ENCODE measurements at places on chromosomes 2 and 18.
A peak's percentile ranks its signal among the peaks of the same experiment; 100 is the strongest.

GRCh38 chr2:176405477-176405876 lies 136.2 kb downstream of the MTX2 start:
- no peak for DNase-seq

- no peak for DNase-seq
Measured at GRCh38 chr18:10140461-10141282, 226.9 kb downstream of the VAPA start.

DNA sequence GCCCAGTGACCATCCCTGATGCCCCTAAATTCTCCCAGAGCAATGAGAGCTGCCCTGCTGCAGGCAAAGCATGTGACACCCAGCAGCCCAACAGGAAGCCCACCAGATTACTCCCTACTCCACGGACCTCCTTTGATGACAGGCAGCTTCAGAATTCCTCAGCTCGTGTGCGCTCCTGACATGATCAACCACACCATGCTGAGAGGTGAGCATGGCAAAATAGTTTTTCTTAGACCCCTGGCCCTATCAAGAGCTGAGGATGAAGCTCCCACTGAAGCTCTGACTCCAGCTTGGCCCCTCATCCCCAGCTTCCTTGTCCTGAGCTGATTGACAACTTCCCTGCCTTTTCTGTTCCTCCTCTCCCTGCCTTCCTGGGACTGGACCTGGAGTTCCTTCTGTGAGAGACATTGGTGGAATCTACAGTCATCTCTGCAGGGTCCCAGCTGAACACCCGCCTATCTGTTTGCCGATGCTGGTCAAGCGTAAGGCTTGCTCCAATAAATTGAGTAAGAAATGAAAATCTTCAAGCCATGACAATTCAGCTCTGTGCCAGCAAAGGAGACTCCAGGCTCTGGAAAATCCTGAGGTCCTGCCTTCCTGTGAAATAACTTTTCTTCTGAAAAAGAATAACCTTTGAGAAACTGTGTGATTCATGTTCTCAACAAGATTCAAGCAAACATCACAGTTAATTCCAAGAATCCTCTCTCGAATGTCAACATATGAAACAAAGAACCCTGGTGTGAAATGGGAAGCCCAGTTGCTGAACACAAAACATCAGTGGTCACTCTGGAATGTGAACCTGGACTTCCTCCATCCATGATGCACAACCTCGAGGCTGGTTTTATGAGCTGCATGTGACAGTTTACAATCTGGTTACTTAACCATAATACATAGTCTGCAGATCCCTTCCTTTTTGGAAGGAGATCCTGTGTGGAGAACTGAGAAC lies 201.1 kb downstream of the SPP2 start:
- DNase-seq = no peak

DNA sequence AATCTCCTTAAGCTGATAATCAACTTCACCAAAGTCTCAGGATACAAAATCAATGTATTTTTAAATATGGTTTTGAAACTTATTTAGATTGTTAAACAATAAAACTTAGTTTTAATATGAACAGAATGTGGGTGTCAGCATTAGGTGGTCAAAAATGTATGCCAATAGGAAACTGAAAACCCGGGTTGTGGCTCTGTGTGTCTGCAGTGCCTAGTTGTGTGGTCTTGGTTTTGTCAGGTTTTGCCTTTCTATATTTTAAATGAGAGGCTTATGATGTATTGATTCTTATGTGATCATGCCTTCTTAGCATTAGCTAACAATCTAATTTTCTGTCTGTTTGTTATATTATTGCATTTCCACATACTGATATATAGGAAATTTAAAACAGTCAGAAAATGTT lies 227.8 kb downstream of the ZNF407 start:
- DNase-seq = no peak

- no peak for DNase-seq
Measured at GRCh38 chr2:224429441-224429810, 27.5 kb upstream of the FAM124B start.

GRCh38 chr2:78065366-78065765 lies 543.2 kb upstream of the LRRTM4 start:
- DNase-seq = no peak

DNA sequence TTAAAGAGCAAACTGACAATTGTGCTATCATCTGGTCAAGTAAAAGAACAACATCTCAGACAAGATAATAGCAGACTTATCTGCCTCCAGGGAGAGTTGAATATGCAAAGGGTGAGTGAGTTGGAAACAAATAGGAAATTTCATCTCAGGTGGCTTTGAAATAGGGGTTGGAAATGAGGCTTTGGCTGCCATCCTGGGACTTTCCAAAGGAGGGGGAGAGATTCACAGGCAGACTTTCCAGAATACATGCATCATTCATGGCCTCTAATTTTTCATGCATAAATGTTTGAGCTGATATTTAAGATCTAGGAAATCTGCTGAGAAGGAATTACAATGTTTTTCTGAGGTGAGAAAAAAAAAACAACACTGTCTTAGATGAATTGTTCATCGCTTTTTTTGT lies 300.5 kb downstream of the ALK start:
- no peak for DNase-seq

- DNase-seq = no peak
Measured at GRCh38 chr2:159232456-159233170, 53.9 kb downstream of the WDSUB1 start.

DNA sequence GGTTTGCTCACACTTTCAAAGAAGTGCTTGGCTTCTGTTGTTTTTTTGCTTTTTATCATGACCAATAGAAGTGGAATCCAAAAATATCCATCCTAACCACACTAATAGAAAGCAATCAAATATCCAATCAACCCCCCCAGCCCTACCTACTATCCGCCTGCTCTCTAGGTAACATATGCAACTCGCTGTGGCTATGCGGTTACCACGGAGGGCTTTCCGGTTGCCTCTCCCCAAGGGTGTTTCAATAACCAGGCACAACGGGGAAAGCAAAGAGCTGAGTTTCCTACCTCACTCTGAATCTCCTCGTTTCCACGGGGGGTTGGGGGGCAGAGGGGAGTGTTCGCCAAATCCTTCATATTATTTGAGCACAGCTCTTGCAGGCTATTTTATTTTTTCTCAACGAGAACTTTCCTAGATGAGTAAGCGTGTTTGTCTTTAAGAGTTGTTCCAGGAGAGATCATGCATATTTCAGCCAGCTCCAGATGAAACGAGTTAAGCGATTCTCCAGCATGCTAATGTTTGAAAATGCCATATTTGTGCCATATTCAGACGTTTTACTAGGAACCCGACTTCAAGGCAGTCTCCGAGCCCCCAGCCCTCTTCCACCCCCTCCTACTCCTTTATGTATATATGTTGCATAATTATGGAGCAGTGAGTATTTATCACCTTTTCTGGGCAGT lies 30.3 kb downstream of the PAX3 start:
- no peak for DNase-seq

GRCh38 chr2:98293030-98293429 lies 53.2 kb upstream of the CNGA3 start:
- DNase-seq = no peak

- peak; percentile 20 for DNase-seq
Measured at GRCh38 chr2:70475266-70475665, 78.4 kb downstream of the TGFA start.

DNA sequence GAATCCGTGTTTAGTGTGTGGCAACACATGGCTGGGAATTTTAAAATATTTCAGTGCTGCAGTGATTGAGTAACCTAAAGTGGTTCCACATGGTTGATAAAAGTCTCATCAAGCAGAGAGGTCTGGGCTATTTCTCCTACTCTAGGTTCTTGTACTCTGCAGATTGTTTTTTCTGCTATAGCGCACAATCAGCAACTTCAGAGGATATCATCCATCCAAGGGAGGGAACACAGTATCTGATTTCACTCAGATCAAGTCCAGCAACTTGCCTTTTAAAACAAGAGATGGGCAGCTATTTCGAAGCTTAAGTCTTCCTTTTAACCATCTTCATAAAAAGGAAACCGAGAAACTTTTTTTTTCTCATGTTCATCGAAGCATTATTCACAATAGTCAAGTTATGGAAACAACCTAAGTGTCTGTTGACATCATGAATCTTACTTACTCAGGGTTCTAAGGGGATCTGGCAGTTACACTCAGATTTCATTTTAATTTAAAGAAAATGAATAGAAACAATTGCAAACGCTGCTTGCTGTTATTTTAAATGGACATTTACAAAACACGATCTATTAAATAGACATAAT lies 172.7 kb upstream of the TRIB2 start:
- no peak for DNase-seq

- DNase-seq = no peak
Measured at GRCh38 chr2:224310943-224311625, 90.8 kb downstream of the FAM124B start.

GRCh38 chr2:235066895-235067294 lies 115.1 kb downstream of the SH3BP4 start:
- DNase-seq = no peak

DNA sequence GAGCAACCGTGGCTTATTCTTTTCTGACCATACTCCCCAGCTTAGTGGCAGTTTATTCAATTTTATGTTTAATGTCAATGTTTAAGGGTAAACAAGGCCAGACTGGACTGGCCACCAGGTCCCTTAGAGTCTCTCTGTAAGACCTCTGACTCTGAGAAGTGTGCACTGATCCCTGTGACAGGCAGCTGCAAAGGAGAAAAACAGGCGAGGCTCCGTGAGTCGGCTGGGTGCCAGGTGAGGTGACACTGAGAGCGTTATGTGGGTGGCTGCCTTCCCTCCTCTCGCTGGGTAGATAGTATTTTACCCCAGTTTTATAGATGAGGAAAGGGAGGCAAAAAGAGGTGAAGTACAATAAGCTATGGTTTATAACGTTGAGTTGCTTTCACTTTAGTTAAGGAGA lies 139.4 kb upstream of the HDAC4 start:
- no peak for DNase-seq

DNA sequence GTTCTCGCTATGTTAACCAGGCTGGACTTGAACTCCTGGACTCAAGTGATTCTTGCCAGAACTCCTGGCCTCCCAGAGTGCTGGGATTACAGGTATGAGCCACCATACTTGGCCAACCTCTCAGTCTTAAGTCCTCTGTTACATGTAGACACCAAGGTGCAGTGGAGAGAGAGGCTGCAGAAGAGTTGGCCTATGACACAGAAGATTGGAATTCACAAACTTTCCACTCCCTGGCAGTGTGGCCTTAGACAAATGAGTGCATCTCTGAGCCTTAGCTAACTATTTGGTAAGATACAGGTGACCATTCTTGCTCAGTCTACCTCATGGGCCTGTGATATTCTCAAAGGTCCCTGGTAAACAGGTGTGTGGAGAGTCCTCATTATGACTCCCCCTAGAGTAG lies 159.7 kb downstream of the MYCN start:
- no peak for DNase-seq

DNA sequence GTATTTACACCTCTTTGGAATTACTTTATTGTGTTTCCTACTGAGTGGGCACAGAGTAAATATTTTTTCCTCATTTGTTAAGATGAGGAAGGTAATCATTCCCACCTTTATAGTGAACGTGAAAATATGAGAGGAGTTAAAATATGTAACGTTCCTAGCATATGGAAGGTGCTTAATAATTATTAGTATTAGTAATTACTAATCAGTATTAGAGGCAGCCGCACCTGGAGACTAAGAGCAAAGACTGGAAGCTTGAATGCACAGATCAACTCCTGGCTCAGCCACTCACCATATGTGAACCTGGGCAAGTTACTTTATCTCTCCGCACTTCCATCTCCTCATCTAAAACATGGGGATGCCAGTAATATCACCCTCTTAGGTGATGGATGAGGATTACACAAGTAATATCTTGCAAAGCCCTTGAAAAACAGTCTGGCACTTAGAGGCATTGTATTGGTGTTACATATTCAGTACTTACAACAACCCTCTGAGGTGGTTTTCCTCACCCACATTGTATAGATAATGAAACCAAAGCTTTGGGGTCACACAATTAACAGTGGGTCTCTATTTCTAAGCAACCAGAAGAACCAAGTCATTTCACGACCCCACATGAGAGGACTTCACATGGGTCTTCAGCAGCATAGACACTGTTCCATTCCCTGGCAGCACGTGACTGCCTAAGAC lies 100.3 kb upstream of the KCTD1 start:
- DNase-seq = no peak

GRCh38 chr2:224175538-224175937 lies 136.5 kb upstream of the SERPINE2 start:
- no peak for DNase-seq

DNA sequence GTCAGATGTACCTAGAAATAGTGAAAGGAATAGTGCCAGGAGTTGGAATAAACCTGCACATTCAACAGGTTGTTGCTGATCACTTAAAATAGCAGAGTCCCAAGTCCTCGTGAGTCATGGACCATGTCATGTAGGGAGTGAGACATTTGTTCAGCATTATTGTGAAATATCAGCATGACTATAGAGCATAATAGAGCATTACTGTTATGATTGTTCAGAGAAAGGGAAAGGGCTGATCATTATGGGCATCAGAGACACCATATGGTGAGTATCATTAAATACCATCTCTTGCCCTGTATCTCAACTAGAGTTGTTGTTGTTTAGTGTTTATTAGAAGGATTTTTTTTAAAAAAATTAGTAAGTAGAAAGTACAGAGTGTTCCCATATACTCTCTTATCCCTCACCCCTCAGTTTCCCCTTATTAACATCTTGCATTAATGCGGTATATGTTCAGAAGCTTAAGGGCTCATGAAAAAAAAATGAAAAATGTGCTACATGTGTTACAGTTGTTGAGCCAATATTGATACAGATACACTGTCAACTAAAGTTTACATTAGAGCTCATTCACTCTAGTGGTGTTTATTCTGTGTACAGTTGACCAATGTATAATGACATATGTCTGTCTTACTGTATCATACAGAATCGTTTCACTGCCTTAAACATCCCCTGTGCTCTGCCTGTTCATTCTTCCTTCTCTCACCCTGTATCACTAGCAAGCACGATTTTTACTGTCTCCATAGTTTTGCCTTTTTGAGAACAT lies 5.7 kb downstream of the ELAC1 start:
- no peak for DNase-seq

GRCh38 chr2:31312898-31313297 lies 78.9 kb downstream of the EHD3 start:
- no peak for DNase-seq

DNA sequence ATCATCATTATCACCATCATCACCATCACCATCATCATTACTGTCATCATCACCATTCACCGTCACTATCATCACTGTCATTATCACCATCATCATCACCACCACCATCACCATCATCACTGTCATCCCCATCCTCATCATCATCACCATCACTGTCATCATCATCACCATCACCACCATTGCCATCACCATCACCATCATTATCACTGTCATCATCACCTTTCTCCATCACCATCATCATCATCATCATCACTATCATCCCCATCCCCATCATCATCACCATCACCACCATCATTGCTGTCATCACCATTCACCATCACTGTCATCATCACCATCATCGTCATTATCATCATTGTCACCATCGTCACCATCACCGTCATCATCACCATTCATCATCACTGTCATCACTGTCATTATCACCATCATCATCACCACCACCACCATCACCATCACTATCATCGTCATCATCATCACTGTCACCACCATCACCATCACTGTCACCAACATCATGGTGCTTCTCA lies 9.8 kb downstream of the HPCAL1 start:
- DNase-seq = no peak

Data from OCI-LY7 (cell line).